Endothelial cell of coronary artery (primary cell): ENCODE measurements at places on chromosomes 5 and 9. TPM values are rescaled to one million over a fixed set of nuclear protein-coding genes. Genes with fewer than 3 reads are reported as not detected.

The MYOT gene
- total RNA-seq, result not detected in 2 replicates

The RFESD gene
- 1.3 and 1.7 TPM in 2 replicates for total RNA-seq

The ADGRD2 gene
- total RNA-seq, result not detected in 2 replicates

The SLCO6A1 gene
- total RNA-seq, result under 0.01 TPM in 1 of 2 replicates, not detected in the other

The WWC1 gene
- under 0.01 and 0.36 TPM in 2 replicates for total RNA-seq

The TAL2 gene
- 0.18 TPM in 1 of 2 replicates, not detected in the other for total RNA-seq

The ENHO gene
- 0.09 TPM in 1 of 2 replicates, not detected in the other for total RNA-seq

The ROR2 gene
- total RNA-seq, result not detected in 2 replicates

The CETN3 gene
- total RNA-seq, result 9.3 and 13.9 TPM in 2 replicates

The GPR21 gene
- 0.90 and 1.8 TPM in 2 replicates for total RNA-seq

The IL13 gene
- total RNA-seq, result not detected in 2 replicates

The GBGT1 gene
- total RNA-seq, result 9.6 and 11.2 TPM in 2 replicates
